NK-92 treated with Interleukin-12 subunit alpha and Interleukin-12 subunit beta, amount 100 ng/mL, for 24 hours (cell line): ENCODE measurements at places on chromosomes 12 and 14.

- no peak for DNase-seq
Observed at GRCh38 chr14:103260629-103261124, 73.4 kb upstream of the EIF5 start.

DNA sequence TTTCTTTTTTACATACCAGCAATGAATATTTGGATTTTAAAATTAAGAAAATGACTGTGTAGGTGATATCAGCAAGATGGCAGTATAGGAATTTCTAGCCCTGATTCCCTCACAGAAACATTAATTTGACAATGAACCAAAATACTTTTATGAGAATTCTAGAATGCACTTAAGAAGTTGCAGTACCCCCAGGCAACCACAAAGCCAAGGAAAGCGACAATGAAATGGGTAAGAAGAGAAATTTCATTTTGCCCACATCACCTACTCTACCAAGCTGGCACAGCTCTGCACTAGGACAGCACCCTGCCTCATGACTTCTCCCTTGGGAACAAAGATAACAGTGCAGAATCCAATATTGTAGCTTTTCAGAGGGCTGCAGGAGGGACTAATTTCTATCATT is 6.6 kb downstream of the OR9K2 start:
- no peak for DNase-seq

DNA sequence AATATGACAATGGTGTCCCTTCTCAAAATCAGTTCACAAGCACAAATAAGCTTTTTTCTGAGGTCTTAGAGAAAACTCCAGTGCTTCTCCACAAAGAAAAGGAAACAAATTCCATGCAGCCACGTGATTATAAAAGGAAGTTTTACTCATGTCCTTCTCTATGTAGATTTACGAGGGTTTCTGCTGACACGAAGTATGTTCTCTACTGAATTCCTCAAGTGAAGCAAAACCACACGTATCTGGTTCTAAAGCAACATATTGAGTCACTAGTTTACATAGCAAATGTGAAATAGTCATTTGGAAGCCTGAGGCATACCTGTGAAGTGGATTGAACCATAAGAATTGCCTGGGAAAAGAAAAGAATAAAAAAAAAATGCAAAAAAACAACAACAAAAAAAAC is 31.9 kb downstream of the BMP4 start:
- DNase-seq: no peak

- no peak for DNase-seq
Observed at GRCh38 chr12:63928305-63928704, 83.8 kb downstream of the SRGAP1 start.

DNA sequence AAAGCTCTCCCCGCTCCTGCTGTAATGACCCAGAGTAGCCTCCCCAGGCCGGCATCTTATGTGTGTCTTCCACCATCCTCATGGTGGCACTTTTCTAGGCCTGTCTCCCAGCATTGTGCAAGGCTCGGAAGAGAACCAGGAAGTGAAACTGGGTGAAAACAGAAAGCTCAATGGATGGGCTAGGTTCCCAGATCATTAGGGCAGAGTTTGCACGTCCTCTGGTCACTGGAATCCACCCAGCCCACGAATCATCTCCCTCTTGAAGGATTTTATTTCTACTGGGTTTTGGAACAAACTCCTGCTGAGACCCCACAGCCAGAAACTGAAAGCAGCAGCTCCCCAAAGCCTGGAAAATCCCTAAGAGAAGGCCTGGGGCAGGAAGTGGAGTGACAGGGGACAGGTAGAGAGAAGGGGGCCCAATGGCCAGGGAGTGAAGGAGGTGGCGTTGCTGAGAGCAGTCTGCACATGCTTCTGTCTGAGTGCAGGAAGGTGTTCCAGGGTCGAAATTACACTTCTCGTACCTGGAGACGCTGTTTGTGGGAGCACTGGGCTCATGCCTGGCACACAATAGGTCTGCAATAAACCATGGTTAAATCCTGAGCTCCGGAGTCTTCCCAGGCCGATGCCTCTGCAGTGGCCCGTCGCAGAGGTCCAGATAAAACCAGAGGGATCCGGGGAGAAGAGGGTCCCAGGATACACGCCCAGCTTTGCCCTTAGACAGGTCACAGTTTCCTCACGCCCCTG is 15.6 kb downstream of the ACVRL1 start:
- DNase-seq: no peak

- DNase-seq: no peak
Observed at GRCh38 chr14:32657081-32657480, 281.6 kb upstream of the NPAS3 start.

DNA sequence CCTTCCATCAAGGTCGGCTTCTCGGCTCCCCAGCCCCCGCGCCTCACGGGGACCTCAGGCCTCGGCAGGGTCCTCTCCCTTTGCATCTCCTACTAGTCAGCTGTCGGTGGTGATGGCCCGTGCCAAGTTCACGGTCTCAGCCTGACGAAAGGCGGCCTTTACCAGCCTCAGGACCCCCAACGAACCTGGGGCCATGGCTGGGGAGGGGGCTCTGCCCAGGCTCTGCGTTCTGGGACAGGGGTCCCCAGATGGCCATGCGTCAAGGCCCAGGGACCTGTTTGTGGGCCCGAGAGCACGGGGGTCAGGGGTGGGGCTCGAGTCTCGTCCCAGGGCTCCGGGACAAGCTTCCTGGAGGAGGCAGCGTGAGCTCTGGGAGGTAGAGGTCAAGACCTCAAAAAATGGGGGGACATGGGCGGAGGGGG is 32.8 kb upstream of the DEGS2 start:
- no peak for DNase-seq

GRCh38 chr12:111287125-111287900 is 81.6 kb downstream of the PHETA1 start:
- no peak for DNase-seq

GRCh38 chr14:100566119-100566518 is 21.1 kb downstream of the BEGAIN start:
- no peak for DNase-seq

- DNase-seq: no peak
Observed at GRCh38 chr12:56061982-56062381, 18.0 kb upstream of the ERBB3 start.

DNA sequence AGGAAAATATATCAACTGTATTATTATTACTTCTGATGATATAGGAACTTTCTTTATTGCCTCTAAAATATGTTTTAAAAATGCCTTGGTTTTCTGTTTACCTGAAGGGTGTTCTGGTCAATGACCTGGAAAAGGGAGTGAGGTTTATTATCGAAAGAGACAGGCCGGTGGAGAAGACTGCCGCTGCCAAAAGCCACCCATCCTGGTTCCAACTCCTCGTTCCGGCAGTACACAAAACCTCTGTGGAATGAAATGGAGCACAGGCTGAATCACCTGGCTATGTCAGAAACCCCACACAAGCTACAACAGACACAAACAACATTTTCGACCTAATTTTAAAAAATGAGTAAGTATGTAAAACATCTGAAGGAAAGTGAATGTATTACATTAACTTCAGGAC is 73.6 kb downstream of the HECTD4 start:
- DNase-seq: no peak

- DNase-seq: no peak
Observed at GRCh38 chr12:100445081-100445481, 28.6 kb upstream of the NR1H4 start.

GRCh38 chr12:19639781-19640415 is 200.6 kb downstream of the AEBP2 start:
- DNase-seq: no peak

- DNase-seq: no peak
Observed at GRCh38 chr14:22890416-22890815, 7.4 kb downstream of the REM2 start.

DNA sequence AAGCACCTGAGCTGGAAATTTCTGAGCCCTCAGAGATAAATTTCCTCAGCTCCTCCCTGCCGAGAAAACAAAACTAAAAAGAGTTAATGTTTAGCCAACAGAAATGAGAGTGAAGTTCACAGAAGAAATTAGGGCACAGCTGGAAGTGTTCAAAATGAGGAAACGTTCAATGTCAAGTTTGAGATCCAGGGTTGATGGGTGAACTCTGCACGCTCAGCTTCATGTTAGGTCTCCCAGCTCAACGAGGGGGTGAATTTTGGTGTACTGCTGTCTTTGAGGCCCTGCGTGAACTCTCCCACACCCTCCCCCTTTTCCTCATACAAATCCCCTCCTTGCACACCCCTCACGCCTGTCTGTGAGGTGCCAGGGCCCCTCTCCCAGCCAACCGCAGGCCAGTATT is 13.3 kb upstream of the OAS3 start:
- no peak for DNase-seq

DNA sequence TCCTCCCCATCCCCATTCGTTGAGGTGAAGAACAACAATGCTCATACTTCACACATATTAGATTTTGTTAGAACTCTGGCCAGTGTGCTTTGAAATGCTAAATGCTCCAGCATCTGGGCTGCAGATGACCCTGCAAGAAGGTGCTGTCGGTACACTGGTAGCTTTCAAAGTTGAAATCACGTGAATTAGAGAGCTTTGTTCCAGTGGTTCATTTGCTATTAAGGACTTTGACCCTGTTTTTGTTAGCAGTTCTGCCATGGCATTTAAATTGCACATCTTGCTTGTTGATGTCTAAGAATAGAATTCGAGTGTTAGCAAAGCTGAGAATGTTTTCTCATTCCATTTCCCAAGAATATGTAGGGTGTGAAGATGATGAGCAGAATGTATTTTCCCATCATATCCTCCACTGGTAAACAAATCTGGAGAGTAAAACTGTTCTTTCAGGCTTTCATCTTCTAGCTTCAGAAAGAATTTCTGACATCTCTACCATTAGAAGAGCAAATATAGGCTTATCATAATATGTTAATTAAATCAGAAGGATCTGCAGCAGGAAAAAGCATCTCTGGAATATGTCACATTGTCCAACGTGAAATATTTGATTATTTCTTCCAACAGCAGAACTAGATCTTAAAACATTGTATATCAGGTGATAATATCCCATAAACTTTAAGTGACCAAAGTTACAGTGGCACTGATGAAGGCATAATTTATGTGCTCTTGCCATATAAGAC is 98.8 kb upstream of the PDE3A start:
- DNase-seq: no peak

- no peak for DNase-seq
Observed at GRCh38 chr14:72924337-72924736, 1.9 kb upstream of the DCAF4 start.

DNA sequence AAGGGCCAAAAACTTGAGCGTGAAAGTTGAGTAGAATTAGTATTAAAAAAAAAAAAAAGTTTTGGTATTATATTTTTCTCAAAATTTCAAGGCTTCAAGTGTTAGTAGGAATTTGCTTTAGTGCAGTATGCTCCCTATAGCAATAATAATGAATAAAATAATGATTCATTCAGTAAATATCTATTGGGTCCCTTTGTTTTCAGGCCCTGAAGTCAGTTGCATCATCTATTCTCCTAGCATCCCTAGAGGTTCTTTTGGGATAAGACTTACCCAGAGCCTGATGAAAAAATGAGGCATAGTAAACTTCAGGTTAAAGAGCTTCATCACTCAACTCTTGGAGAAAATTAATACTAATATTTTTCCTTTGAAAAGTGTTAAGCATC is 1.1 kb downstream of the KMT5A start:
- no peak for DNase-seq

DNA sequence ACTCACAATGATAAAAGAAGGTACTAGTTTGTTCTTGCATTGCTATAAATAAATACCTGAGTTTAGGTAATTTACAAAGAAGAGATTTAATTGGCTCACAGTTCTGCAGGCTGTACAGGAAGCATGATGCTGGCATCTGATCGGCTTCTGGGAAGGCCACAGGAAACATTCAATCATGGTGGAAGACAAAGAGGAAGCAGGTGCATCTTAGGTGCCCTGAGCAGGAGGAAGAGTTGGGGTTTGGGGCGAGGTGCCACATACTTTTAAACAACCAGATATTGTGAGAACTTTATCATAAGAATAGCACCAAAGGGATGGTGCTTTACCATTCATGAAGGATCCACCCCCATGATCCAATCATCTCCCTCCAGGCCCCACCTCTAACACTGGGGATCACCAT is 752.6 kb upstream of the FLRT2 start:
- no peak for DNase-seq

- DNase-seq: no peak
Observed at GRCh38 chr12:22702690-22703089, 77.7 kb downstream of the ETNK1 start.

DNA sequence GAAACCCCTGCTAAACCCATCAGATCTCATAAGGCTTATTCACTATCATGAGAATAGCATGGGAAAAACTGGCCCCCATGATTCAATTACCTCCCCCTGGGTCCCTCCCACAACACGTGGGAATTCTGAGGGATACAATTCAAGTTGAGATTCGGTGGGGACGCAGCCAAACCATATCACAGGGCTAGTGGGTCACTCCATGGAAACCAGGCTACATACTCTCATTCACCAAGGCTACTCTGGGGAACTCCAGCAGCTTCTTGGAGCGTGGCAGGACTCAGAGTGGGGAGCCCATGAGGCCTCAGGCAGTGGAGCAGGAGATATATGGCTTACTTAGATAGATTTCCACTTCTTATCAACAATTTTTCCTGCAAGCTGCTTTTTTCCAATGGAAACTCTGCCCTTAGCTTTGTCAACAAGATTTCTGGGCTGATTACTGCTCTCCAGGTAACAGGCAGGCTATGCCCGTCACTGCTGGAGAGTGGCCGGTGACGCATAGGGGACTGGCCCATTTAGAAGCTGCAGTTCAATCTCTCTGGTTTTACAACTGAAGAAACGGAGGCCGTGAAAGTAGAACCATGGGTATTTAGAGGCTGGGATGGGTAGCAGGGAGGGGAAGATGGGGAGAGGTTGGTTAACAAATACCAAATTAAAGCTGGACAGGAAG is 16.5 kb downstream of the VDR start:
- DNase-seq: no peak

DNA sequence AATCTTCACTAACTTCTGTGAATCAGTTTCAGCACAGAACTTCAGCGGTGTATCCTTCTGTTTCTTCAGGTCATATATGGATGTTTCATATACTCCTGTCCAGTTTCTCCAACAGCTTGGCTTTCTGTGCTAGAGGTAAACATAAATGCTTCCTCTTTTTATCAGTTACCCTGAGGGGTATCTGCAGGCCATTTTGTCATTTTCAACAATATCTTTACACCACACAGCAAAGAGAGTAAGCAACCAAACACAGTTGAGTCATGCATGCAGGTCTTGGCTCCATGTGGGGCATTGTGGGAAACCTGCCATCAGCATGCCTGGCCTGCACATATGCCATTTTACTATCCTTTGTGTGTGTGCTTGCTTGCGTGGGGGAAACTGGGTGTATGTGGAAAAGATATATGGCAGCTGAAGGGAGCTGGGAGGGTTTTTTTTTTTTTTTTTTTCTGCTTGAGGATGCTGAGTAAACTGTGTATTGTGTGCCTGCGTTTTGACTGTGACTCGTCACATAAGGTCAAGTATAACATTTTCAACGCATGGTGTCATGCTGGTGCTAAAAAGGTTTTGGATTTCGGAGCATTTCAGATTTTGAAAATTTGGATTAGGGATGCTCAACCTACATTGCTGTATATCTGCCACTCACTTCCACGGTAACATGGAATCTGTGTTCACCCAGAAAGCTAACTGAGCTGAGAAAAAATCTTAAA is 56.1 kb upstream of the YARS2 start:
- DNase-seq: no peak

DNA sequence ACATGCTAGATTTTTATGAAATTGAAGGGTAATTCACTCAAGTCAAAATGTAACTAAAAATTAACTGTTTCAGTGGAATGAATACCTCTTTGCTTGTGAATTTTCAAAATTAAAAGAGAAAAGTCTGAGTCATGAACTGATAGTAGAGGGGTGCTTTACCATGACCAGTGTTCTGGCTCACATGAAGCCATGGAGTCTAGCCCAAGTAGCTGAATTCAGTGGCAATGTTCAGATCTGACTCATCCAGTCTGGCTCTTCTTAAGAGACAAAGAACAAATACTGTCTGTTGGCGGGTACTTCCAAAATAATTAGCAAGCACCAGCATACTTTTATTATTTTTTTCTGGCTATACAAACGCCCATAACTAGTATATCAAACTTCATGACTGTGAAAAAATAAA is 366.3 kb upstream of the GARIN6 start:
- DNase-seq: no peak
